Thymus (tissue), 14 donors: ENCODE measurements at places on chromosomes 4 and X. TPM values are rescaled to one million over a fixed set of nuclear protein-coding genes. Genes with fewer than 3 reads are reported as not detected.
A peak's percentile ranks its signal among the peaks of the same experiment; 100 is the strongest.

DNA sequence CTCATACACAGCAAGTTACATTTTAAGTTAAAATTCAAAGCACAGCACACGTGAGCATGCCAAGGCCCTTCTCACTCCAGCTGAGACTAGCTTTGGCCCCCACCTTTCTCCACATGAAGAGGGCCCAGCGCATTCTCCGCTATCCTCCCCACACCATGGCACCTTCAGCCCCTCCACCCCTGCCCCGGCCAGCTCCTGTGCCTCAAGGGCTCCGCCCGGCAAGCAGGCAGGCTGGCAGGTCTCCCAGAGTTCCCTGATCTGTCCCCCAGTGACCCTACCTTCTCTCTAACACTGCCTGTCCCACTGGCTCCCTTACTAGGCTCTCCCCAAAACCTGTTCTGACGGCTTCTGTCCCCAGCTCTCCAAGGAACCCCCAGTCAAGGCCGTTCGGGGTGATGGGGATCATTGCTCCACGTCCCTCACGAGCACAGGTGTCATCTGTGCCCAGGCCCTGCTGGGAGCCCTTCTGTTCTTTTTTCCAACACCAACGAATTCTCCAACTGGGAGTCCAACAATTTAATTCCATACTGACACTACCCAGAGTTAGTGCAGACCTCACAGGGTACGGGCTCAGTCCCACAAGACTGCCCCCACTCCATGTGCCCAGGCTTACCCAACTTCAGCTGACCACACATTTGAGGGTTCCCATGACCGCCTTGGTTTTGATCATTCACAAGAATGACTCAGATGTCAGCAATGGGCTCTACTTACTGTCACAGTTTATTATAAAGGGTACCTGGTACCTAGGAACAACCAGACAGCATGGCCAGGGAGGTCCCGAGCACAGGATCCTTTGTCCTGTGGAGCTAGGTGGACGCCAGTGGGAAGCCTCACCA lies 4.2 kb downstream of the LETM1 start:
- H3K27me3 ChIP-seq: no peaks in the 10 kb centered on the region
- DNase-seq: no peak
- peak overlapping the region; percentile 90 for H3K27ac ChIP-seq
- peaks cover 18% of the 10 kb centered on the region for H3K36me3 ChIP-seq

DNA sequence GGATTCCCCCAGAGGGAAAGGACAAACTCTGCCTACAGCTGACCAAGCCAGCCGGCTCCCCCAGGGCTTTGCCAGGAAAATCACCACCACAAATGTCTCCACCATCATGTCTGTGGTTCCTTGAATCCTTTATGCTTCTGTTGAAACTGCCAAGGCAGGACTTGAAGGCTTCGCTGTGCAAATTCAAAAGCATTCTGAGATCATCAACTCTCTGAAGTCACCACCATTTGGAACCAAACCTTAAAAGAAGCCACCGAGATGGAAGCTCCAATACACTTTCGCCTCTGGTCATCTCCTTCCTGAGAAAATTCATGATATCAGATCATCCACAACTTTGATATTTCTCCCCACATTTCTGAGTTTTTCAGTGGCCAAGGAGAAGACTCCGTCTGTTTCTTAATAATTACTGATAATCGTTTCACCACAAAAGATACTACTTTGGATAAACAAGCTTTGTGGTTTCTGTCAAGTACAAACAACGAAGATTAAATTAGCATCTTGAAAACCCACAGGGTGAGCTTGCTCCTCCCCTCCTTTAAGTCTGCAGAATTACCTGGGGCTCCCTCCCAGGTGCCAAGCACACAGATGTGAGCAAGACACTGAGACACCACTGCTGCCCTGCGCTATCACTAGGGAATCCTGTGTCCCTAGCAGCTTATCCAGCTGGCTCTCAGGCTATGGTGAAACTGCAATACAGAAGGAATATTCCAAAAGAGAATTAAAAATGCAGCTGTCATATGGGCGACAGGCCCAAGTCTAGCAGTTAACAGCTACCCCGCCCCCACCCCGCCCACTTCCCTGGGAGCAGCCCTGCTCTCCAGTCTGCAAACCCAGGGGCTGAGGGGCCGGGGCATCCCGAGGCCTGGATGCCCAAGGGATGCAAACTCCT lies 125.0 kb upstream of the TBL1X start:
- no peak overlapping the region for H3K27ac ChIP-seq
- H3K36me3 ChIP-seq: no peaks in the 10 kb centered on the region
- H3K27me3 ChIP-seq: no peaks in the 10 kb centered on the region
- H3K4me1 ChIP-seq: peaks cover 14% of the 10 kb centered on the region
- H3K4me3 ChIP-seq: no peak overlapping the region

- H3K27me3 ChIP-seq: no peaks in the 10 kb centered on the region
- no peak overlapping the region for H3K4me3 ChIP-seq
- no peak for DNase-seq
Measured at GRCh38 chr4:82491251-82491960, 61.0 kb downstream of the ENOPH1 start.

DNA sequence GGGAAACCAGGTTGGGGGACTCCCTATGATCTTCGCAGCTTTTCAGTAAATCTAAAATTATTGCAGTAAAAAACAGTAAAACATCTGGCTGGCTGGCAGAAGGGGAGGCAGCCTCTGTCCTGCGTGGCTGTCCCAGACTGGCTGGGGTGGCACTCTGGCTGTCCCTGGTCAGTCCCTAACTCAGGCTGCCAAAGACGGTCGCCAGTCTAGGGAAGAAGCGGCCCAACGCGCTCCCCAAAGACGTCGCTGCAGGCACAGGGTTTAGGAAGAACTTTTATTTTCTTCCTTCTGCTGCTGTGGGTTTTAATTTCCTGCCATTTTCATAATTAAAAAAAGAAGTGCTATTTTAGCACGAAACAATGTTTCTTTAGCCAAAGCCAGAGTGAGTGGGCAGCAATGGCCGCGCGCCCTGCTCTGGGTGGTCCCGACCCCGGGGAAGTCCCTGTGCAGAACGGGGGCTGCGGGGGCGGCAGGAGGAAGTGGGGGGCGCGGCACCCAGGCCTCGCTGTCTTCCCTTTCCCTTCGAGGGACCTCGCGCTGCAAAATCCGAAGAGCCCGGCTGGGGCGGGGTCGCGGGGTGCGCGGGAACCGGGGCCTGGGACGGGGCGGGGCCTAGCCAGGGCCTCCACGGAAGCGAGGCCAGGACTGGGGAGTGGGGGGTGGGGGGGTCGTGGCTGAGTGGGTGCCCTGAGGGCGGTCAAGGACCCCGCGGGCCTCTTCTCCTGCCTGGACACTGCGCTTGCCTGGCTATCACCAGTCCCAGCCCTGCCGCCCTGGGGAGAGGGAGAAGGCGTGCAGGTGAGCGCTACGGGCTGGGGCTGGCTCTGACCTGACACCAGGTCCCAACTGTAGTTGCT lies 6.3 kb upstream of the LETM1 start:
- peak overlapping the region; percentile 87 for H3K27ac ChIP-seq
- peak overlapping the region; percentile 41 for H3K4me3 ChIP-seq
- DNase-seq: no peak
- H3K4me1 ChIP-seq: peaks cover 55% of the 10 kb centered on the region

Gene PSAPL1
- 0.09 TPM for total RNA-seq

Gene RGN
- total RNA-seq: 0.28 TPM
